ENCODE measurements at places on chromosomes 1 and 21.

GRCh38 chr1:108560189-108560873 lies 431 bp downstream of the EEIG2 start:
- no peak for DNase-seq

DNA sequence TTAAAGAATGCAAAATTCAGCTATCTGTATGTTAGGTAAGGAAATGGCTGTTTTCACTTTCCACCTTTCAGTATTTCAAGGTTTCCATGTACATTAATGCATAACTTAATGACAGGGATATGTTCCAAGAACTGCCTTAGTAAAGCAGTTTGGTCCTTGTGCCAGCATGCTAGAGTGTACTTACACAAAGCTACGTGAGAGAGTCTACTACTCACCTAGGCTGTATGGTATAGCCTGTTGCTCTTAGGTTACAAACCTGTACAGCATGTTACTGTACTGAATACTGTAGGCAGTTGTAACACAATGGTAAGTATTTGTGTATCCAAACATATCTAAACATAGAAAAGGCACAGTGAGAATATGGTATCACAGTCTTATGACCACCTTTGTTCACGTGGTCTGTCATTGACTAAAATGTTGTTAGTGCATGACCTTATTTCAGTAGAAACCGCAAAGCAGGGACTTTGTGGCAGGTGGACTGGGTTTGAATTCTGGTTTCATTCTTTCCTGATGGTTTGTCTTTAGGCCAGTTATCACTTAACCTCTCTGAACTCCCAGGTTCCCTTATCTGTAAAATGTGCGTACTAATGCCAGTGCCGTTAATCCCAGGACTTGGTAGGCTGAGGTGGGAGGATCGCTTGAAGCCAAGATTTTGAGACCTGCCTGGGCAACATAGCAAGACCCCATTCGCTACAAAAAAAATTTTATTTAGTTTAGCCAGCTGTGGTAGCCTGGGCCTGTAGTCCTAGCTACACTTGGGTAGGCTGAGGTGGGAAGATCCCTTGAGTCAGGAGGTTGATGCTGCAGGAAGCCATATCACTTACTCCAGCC lies 4.9 kb downstream of the SMYD2 start:
- DNase-seq, result no peak

GRCh38 chr1:51231120-51231519 lies 5.0 kb upstream of the RNF11 start:
- no peak for DNase-seq

- DNase-seq, result no peak
These were observed 1.4 kb upstream of the KCNJ6 start for GRCh38 chr21:37917612-37918011.

DNA sequence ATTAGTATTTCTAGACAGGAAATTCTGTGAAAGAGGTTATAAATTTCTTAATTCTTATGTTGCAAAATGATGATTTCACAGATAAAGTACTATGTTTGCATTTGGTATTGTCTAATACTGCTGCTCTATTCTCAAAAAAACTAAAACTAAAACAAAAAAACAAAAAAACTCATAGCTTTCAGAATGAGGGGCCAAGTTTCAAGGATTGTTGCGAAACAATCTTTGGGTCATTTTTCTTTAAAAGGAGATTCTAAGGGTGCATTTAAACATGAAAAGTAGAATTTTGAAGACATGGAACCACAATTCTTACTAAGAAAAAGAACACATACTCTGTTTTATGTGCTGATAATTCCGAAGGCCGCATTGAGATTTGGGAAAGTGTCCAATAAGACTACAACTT lies 645.1 kb downstream of the ADGRL2 start:
- no peak for DNase-seq

DNA sequence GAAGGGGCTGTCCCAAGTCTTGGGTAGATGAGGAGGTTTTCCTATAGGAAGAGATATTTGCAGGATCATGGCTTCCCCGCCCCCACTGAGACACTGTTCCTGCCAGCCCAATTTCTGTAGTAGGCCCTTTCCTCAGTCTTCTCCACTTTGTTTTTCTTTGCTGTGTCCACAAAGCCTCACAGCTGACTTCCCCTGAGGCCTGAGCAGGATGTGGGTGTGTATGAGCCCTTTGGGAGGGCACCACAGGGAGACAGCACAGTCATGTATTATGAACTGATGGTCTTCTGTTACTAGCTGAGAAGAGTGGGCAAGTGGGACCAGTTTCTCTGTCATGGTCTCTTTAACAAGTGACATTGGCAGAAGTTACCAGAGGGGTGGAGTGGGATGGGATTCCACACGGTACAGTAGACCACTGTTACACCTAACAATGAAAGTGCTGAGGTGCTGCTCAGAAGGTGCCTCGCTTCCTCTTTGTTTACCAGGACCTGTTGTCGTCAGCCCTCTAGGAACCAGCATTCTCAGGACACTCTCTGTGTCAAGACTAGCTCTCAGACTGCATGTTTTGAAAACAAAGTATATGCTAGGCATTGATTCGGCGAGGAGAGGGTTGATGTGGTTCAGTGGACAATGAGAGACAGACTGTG lies 253.8 kb upstream of the HOOK1 start:
- no peak for DNase-seq

DNA sequence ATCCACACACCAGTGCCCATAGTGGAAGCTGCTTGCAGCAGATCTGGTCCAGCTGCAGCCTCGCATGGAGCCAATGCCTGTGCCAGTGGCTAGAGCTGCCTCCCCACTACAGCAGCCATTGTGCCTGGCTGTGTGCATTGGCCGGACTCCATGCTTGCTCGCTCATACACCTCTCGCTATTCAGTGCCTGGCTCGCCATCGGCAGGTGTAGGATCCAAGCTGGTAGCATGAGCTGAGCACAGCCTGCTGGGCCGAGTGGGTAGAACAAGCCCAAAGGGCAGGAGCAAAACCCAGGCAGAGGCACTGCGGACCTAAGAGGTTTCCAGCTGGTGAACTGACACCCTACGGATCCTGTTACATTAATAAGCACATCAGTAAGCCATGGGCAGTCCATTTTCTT lies 1184.1 kb downstream of the AMY1C start:
- DNase-seq, result no peak

- no peak for DNase-seq
These were observed at the start of gene TRPM2 for GRCh38 chr21:44353191-44353970. TRPM2 (plus strand) TSS chr21:44353621; CDS start chr21:44353701, 80 bp downstream.

GRCh38 chr1:85681087-85681486 lies 27.1 kb downstream of the ZNHIT6 start:
- DNase-seq, result no peak
